GM23248 (cell line): ENCODE measurements at places on chromosomes 4 and X. TPM values are rescaled to one million over a fixed set of nuclear protein-coding genes. Genes with fewer than 3 reads are reported as not detected.

Gene ZNF141
- 6.7 and 7.6 TPM in 2 replicates for total RNA-seq

Gene DSPP
- not detected in 2 replicates for total RNA-seq

Gene RBMXL3
- total RNA-seq: not detected in 2 replicates

Gene IL13RA2
- total RNA-seq: 9.4 and 11.5 TPM in 2 replicates

Gene MID1
- total RNA-seq: 5.1 and 5.6 TPM in 2 replicates

Gene TMEM154
- 11.9 and 17.2 TPM in 2 replicates for total RNA-seq

Gene CLTRN
- 0.13 and 0.43 TPM in 2 replicates for total RNA-seq

Gene GPRASP3
- 0.89 and 1.5 TPM in 2 replicates for total RNA-seq

Gene ARR3
- not detected in 2 replicates for total RNA-seq

Gene CPE
- total RNA-seq: 66.9 and 77.9 TPM in 2 replicates
